ENCODE measurements at places on chromosomes 11 and 22.

DNA sequence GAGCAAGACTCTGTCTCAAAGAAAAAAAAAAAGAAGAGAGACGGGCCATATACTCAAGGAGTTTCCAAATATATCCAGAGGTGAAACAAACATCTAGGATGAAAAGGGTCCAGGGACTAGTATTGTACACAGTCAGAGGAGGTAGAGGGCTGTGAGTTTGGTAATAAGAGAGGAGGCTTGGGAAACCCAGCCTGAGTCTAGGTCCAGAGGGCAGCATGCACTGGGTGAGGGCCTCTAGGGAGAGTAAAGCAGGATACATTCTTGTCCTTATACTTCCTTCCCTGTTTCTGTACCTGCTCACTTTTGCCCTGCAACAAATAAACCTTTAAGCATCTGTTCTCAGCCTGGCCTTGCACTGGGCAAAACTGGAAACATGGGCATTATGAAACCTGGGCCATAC lies 31.5 kb downstream of the STIM1 start:
- DNase-seq, result no peak

DNA sequence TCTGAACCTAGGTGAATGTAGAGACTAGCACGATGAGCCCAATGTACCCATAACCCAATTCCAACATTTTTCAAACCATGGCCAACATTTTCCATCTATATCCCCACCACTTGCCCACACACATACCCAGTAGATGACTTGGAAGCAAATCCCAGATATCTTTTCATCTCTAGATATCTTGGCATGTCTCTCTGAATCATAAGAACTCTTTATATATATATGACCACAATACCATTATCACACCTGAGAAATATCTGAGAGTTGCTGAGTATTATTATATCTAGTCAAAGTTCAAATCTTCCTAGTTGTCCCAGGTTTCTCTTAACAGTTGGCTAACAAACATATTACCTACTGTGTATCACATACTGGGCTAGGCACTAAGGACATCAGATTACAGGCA lies 37.9 kb upstream of the NFRKB start:
- no peak for DNase-seq

DNA sequence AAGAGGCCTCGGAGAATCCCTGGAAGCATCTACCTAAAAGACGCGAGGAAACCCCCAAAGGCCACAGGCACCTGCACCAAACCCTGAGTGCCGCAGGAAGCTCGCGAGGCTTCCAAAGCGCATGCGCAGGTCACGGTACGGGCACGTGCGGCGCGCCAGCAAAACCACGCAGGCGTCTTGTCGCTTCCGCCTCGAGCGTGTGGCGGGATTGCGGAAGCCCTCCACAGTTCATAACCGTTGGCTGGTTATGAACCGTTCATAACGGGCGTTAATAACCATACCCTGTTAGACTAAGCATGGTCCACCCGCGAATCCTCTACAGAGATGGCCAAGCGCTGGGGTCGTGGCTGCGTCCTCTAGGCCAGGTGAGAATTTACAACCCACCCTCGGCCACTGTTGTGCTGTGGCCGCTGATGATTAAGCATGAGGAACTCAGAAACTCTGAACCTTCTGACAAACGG lies 46.4 kb downstream of the MORC2 start:
- DNase-seq, result no peak

GRCh38 chr11:95968585-95968984 lies 44.7 kb upstream of the MTMR2 start:
- no peak for DNase-seq

- DNase-seq, result no peak
Observed at GRCh38 chr11:10927538-10927937, 69.7 kb upstream of the ZBED5 start.

DNA sequence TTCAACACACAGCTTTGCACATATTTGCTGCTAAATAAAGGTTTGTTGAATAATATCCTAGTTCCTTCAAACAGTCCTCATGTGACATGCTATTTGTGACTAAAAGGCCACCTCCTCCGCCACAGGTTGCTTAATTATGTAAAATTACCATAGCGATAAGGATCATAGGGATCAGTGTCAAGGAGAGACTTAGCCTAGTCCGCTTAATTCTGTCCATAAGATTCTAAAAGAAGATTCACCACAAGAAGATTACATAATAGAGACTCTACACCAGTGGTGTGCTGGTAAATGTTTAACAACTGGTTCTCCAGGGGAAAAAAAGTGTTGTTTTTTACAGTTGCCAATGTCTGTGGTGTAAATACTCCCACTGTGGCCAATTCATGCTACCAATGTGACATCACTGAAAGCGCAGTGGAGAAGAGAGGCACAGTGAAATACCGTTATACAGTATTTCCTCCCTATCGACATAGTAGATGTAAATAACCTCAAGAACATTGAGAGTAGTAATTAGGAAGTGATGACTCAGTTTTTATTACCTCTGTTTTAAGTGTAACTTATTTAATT lies 4.2 kb upstream of the CHRDL2 start:
- no peak for DNase-seq

- DNase-seq, result peak; percentile 81
Observed at GRCh38 chr11:7575841-7576725, 62.3 kb downstream of the PPFIBP2 start.

- no peak for DNase-seq
Observed at GRCh38 chr11:72681226-72682153, 7.3 kb upstream of the PDE2A start.

DNA sequence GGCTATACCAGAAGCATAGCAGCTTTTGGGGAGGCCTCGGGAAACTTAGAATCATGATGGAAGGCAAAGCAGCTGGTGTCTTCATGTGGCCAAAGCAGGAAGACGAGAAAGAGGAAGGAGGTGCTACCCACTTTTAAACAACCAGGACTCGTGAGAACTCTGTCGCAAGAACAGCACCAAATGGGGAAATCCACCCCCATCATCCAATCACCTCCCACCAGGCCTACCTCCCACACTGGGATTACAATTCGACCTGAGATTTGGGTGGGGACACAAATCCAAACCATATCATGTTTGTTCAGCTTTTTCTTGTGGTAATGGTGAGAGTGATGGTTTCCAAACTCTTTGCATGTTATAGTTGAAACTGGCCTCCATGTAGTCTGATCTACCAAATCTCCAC lies 32.5 kb upstream of the OR10D3 start:
- no peak for DNase-seq

DNA sequence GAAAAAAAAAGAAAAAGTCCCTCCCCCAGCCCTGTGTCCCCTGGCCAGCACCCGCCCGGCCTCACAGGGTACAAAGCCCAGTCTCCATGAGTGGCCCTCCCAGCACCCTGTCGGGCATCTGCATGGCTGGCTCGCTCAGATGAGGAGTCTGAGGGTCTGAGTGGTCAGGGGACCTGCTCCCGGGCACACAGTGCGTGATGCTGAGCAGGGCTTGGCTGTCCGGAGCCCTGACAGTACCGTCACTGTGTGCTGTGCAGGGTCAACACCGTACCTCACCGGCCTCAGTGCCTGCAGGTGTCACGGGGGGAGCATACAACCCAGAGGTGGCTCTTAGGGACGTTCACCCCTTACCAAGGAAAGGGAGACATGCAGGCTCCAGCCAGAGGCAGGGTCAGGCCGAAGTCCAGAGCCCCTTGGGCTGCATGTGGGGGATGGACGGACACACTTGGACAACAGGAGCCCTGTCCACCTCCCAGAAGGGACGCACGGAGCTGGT lies 3.6 kb upstream of the PLXNB2 start:
- DNase-seq, result no peak

GRCh38 chr11:33045551-33046255 lies 6.3 kb downstream of the TCP11L1 start:
- DNase-seq, result peak; percentile 10

GRCh38 chr11:67613960-67614715 lies 7.4 kb downstream of the NDUFV1 start:
- peak; percentile 71 for DNase-seq

GRCh38 chr11:70786021-70786665 lies 387.8 kb downstream of the CTTN start:
- DNase-seq, result no peak

- DNase-seq, result no peak
Observed at GRCh38 chr22:40006641-40007040, 11.9 kb downstream of the FAM83F start.

DNA sequence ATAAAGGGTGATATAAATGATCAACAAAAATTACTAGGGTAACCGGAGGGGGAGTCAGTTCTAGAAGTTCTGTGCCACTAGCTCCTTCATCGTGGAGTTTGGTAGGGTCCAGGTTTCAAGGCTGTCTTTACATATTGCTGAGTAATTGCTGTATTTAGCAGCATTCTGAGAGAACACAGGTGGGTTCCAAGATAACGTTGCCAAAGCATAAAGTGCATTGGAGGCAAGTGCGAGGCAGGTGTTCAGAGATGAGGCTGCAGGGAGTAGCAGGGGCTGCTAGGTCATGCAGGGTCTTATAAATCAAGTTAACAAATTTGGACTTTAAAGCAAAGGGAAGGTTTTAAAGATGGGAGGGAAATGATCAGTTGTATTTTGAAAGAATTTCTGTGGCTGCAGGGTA lies 17.8 kb downstream of the SGSM3 start:
- no peak for DNase-seq

DNA sequence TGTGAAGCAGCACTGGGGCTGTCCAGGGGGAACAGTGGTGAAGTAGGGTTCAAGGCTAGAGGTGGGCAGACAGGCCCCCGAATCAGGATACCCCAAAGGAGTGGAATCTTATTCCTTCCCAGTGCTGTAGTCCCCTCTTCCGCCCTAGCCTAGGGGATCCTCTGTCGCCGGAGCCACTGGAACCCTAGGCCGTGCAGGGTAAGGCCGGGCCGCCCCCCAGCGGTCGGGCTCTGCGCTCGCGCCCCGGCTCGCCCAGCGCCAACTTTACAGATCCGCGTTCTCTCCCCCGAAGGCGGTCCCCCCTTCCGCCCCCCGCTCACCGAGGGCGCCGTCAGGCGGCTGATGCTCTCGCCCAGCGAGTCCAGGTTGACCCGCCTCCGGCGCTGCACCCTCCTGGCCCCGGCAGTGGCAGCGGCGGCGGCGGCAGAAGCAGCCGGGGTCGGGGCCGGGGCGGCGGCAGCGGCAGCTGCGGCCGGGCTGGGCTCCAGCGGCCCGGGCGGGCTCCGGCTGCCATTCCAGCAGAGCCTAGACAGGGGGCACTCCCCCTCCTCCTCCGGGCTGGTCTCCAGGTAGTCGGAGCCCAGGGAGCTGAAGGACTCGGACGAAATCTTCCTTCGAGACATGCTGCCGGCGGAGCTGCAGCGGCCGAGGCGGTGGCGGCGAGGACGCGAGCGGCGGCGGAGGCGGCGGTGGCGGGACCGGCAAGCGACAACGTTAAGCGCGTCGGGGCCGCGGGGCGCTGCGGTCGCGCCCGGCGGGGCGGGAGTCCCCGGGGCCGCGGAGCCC lies 650 bp downstream of the GUCY1A2 start:
- peak; percentile 70 for DNase-seq

GRCh38 chr22:39308614-39309363 lies 10.6 kb downstream of the RPL3 start:
- DNase-seq, result peak; percentile 63

DNA sequence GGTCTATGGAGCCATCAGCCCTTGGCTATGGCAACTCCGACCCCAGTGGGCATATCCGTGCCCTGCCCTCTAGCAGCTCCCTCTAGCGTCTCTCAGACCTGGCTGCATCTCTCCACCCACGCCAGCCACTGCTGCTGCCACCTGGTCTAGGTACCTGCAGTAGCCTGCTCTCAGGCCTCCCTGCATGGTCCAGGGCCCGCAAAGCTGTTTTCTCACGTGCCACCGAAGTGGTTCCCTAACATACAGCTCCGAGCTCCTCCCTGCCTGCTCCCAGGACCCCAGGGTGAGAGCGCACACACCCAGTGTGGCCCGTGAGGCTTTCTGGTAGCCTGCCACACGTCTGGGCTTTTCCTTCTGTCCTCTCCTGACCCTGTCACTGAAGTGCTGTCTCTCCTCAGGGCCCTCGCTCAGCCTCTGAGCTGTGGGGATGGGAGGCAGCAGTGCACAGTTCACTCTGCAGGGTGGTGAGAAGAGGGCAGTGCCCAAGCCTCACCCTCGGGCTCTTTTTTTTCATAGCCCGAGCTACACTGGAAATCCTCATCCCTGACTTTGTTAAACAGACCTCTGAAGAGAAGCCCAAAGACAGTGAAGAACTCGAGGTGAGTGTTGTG lies 14.3 kb downstream of the DGCR8 start:
- DNase-seq, result no peak

- DNase-seq, result no peak
Observed at GRCh38 chr11:41119484-41119883, 340.0 kb downstream of the LRRC4C start.

DNA sequence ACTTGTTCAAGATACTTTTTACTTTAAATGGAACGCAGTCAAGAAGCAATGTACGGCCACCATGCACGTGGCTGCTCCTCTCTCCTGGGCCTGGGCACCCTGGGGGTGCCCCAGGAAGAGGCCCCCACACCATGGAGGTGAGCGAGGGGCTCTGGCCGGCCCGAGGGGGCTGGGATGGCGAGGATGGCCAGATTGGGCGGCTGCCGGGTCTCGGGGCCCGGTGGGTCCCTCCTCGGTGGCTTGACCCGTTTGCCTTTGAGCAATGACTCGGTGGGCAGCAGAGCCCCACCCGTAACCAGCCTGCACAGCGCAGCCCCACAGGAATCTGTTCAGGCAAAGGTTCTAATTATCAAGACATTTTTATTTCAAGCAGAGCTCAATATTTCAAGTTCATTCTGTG lies 167.4 kb downstream of the BRD1 start:
- no peak for DNase-seq

DNA sequence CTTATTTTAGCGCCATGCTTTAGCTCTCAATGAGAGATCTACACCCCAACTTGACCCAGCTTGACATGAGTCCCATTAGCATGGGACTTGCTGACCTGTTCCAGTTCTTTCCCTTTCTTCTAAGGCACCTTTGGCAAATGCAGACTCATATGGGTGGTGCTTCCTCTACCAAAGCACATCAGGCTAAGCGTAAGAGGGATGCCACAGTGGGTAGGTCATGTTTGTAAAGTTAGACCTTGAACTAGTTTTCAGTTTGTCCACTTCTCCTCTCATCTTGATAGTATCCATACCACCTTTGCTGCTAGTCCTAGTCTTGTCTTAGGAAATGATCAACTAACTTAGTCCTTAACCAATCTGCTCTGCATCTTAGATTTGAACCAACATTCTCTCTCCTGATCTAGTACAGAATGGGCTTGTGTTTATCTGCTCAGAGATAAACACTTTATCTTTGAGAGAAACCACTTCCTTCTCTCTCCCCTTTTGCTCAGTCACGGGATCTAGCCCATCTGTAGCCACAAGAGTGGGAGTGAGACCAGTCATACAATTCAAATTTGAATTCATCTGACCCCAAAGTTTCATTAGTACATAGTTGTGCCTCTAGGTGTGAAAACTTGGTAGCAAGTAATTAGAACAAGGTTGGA lies 72.1 kb upstream of the CD44 start:
- DNase-seq, result no peak
